Upper lobe of left lung (tissue), 6 donors: ENCODE measurements at places on chromosomes 4 and X. TPM values are rescaled to one million over a fixed set of nuclear protein-coding genes. Genes with fewer than 3 reads are reported as not detected.

NDP gene
- total RNA-seq = not detected

PHOX2B gene
- total RNA-seq = not detected

PSAPL1 gene
- not detected for total RNA-seq

HSD17B13 gene
- 0.57 TPM for total RNA-seq

MTNR1A gene
- total RNA-seq = not detected

LDB2 gene
- total RNA-seq = 34.6 TPM

ABLIM2 gene
- 3.6 TPM for total RNA-seq

GRCh38 chr4:83548151-83548905 lies 12.4 kb downstream of the GPAT3 start:
- DNase-seq = no peak
- H3K4me1 ChIP-seq = no peaks in the 10 kb centered on the region
- H3K36me3 ChIP-seq = no peaks in the 10 kb centered on the region
- H3K27me3 ChIP-seq = no peaks in the 10 kb centered on the region
- H3K4me3 ChIP-seq = no peak overlapping the region
- H3K27ac ChIP-seq = no peak overlapping the region

DNA sequence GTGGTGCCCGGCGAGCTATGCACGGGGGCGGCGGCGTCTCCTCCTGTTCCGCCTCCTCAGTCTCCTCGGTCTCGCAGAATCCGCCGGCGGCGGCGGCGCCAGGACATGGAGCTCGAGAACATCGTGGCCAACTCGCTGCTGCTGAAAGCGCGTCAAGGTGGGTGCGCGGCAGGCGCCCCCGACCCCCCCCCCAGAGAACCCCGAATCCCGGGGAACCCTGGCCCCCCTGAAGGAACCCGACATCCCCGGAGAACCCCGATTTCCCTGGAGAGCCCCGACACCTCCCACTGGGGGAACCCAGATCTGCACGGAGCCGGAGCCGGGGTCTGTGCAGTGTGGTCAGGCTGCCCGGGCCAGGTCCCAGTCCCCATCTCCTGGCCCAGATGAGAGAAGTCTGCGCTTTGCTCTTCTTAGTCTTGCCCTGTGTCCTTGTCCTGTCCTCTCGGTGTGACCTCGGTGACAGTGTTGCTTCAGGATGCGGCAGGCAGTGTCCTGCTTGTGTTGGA lies 648 bp downstream of the GRK4 start:
- H3K36me3 ChIP-seq = peaks cover 3% of the 10 kb centered on the region
- H3K27me3 ChIP-seq = no peaks in the 10 kb centered on the region
- H3K4me3 ChIP-seq = peak overlapping the region; percentile 100
- peaks cover 18% of the 10 kb centered on the region for H3K4me1 ChIP-seq
- DNase-seq = peak; percentile 94
- peak overlapping the region; percentile 87 for H3K27ac ChIP-seq

- H3K4me3 ChIP-seq = no peak overlapping the region
- no peak for DNase-seq
- no peaks in the 10 kb centered on the region for H3K27me3 ChIP-seq
- H3K36me3 ChIP-seq = no peaks in the 10 kb centered on the region
Observed at GRCh38 chrX:17226736-17227135, 148.3 kb upstream of the NHS start.

DNA sequence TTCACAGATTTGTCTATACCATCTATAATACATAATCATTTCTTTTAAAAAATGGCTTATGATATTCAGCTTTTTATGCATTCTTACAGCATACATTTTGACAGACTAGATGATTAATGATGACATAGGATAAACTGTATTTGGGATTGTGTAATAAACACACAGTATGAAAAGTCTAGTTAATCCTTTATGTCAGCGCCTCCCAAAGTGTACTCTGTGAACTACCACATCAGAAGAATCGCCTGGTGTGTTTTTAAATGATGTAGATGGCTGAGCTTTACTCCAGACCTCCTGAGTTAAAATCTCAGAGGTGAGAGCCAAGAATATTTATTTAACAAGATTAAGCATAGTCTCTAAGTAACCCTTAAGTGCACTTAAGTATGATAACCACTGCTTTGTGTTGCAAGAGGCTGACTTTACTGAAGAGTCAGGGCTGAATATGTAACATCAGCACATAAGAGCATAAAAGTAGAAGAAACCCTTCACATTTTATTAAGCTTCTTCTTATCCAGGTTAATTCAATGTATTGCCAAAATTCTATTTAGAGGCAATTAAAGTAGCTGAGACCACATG lies 104.2 kb downstream of the ANK2 start:
- no peak for DNase-seq
- H3K27ac ChIP-seq = no peak overlapping the region
- H3K27me3 ChIP-seq = no peaks in the 10 kb centered on the region
- H3K4me1 ChIP-seq = no peaks in the 10 kb centered on the region
- H3K36me3 ChIP-seq = no peaks in the 10 kb centered on the region

- no peak overlapping the region for H3K4me3 ChIP-seq
- H3K27ac ChIP-seq = no peak overlapping the region
- H3K27me3 ChIP-seq = no peaks in the 10 kb centered on the region
- DNase-seq = peak; percentile 67
Observed at GRCh38 chr4:138919094-138919936, 96.3 kb upstream of the NOCT start.

- no peaks in the 10 kb centered on the region for H3K4me1 ChIP-seq
- DNase-seq = no peak
- H3K36me3 ChIP-seq = no peaks in the 10 kb centered on the region
- H3K4me3 ChIP-seq = no peak overlapping the region
- H3K27me3 ChIP-seq = no peaks in the 10 kb centered on the region
Observed at GRCh38 chr4:155220025-155220424, 11.6 kb downstream of the NPY2R start.

DNA sequence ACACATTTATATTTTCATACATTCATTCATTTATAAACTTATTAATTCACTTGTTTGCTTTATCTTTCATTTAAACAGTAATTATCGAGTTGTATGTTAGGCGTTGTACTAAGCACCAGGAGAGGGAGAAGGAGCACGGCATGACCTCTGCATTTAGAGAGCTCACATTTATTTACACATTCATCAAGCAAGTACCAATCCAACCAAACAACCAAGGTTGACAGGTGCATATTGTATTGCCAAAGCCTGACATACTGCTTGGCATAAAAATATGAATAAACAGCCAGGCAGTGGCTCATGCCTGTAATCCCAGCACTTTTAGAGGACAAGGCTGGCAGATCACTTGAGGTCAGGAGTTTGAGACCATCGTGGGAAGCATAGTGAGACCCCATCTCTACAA lies 37.0 kb upstream of the CLNK start:
- H3K27me3 ChIP-seq = no peaks in the 10 kb centered on the region
- no peak for DNase-seq
- no peaks in the 10 kb centered on the region for H3K4me1 ChIP-seq
- no peaks in the 10 kb centered on the region for H3K36me3 ChIP-seq
- H3K4me3 ChIP-seq = no peak overlapping the region

DNA sequence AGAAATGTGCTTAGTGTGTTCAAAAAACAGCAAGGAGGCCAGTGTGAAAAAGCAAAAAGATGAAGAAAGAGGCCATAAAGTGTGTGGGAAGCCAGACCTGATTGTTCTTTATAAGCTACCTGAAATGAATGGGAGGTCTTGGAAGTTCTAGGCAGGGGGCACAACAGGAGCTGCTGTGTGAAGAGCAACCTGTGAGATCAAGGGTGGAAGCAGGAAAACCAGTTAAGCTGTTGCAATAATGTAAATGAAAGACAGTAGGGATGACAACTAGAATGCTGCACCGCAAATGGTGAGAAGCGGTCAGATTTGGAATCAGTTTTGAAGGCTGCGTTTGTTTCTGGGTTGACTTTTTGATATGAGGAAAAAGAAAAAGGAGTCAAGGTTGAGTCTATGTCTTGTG lies 123.5 kb downstream of the TMEM144 start:
- H3K4me3 ChIP-seq = no peak overlapping the region
- no peak overlapping the region for H3K27ac ChIP-seq
- H3K27me3 ChIP-seq = no peaks in the 10 kb centered on the region
- H3K36me3 ChIP-seq = no peaks in the 10 kb centered on the region
- DNase-seq = no peak

DNA sequence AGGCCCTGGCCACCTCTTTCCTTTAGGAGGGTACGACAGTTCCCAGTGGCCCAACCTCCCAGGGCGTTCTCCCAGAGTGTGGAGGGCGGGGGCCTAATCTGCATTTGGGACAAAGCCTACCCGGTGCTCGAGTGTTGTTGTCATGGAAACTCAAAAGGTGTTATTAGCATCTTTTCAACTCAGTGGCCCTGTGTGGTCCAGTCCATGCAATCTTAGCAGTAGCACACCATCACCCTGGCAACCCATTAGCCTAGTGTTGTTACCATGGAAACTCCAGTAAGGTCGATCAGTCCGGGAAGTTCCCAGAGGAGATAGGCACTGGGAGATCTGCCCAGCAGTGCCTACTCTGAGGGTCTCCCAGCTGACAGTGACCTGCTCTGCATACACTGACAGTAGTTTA lies 20.2 kb downstream of the APLN start:
- no peak overlapping the region for H3K27ac ChIP-seq
- no peaks in the 10 kb centered on the region for H3K36me3 ChIP-seq
- no peak overlapping the region for H3K4me3 ChIP-seq
- no peak for DNase-seq

GRCh38 chr4:142781114-142781513 lies 65.0 kb downstream of the INPP4B start:
- DNase-seq = no peak
- H3K36me3 ChIP-seq = no peaks in the 10 kb centered on the region
- H3K27ac ChIP-seq = no peak overlapping the region

DNA sequence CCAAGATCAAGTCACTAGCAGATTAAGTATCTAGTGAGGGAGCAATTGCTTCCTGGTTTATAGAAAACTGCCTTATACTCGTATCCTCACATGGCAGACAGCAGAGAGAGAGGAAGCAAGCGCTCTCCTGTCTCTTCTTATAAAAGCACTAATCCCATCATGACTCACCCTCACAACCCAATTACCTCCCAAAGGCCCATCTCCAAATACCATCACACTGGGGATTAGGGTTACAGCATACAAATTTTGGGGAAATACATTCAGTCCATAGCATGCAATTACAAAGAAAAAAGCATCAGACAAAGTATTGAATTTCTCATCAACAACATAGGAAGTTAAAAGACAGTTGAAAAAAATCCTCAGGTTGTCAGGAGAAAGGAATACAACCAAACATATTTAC lies 292.6 kb downstream of the IQCM start:
- DNase-seq = no peak
- no peaks in the 10 kb centered on the region for H3K27me3 ChIP-seq
- H3K27ac ChIP-seq = no peak overlapping the region
- no peak overlapping the region for H3K4me3 ChIP-seq

DNA sequence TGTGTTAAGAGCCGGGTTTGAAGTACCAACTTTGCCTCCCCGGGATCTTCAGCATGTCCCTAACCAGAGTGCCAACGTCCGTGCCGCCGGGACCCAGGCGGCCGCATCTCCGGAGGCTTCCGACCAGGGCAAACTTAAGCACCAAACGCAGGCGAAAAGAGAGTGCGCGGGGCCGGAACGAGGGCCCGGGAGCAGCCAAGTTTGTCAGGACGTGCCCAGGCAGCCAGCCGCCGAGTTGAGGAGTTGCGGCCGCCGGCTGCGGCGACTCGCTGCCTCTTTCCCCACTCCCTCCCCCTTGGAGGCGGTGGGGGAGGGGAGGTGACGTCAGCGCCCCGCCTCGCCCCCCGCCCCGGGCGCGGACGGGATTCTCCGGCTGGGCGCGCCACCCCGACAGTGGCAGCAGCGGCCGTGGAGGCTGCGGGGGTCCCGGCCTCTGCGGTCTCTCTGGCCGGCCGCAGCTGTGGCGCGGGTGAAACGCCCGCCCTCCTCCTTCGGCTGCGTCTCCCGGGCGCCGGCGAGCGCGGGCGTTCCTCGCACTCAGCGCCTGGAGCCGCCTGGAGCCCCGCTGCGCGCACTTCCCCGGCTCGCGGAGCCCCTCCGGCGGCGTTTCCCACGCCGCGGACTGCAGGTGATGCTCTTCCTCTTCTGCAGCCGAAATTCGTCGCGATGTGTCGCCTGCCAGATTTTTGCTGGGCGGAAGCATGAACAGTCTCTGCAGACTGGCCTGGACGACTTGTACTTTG lies 2.9 kb upstream of the FAT1 start:
- H3K4me1 ChIP-seq = peaks cover 6% of the 10 kb centered on the region
- H3K4me3 ChIP-seq = peak overlapping the region; percentile 72
- peak; percentile 94 for DNase-seq
- H3K27ac ChIP-seq = peak overlapping the region; percentile 90

- no peaks in the 10 kb centered on the region for H3K27me3 ChIP-seq
- no peak for DNase-seq
- H3K27ac ChIP-seq = no peak overlapping the region
- H3K4me1 ChIP-seq = no peaks in the 10 kb centered on the region
- no peak overlapping the region for H3K4me3 ChIP-seq
- H3K36me3 ChIP-seq = no peaks in the 10 kb centered on the region
Observed at GRCh38 chrX:11745881-11746280, 12.2 kb upstream of the MSL3 start.

DNA sequence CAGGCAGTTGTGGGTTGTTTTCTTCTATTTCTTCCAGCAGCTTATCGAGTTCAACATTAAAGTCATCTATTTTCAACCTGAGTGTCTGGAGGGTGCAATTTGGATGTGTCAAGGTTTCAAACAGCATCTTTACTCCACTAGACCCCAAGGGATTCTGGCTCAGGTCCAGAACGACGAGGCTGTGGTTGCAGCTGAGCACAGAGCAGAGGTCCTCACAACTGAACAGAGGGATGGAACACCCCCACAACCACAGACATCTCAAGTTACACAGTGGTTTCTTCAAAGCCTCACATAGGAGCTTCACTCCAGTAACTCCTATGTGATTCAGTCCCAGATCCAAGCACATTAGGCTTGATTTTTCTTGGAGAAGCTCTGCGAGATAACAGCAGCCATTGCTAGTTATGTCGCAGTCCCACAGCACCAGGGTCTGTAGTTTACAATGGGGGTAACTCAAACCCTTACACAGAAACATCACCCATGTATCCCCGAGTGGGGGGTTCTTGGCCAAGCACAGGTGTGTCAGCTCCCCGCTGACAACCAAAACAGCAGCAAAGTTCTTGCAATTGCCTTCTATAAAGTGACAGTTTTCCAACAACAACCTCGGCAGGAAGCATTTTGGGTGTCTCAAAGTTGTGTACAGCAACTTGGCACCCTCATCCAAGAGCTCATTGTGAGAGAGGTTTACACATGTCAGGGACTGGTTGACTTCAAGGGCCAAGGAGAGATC lies 2.8 kb downstream of the NLRP2B start:
- H3K27me3 ChIP-seq = no peaks in the 10 kb centered on the region
- no peaks in the 10 kb centered on the region for H3K36me3 ChIP-seq
- no peak overlapping the region for H3K27ac ChIP-seq
- no peak for DNase-seq
- H3K4me1 ChIP-seq = no peaks in the 10 kb centered on the region

DNA sequence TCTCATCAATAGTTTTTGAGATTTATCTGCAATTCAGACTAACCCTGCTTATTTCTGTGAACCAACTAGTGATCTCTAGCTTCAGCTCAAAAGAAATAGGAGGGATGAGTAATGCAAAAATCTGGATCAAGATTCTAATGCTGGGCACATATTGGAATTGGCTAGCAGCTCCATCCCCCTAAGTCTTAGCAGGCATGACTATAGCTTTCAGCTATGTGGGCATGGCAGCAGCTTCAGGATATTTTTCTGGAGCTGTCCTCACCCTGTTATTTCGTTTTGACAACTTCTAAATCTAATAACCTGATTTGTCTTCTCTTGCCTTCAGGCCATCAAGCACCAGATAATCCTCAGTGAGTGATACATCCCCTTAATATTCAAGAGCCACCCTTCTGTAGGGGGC lies 50.8 kb upstream of the GNPDA2 start:
- no peak overlapping the region for H3K4me3 ChIP-seq
- H3K27me3 ChIP-seq = no peaks in the 10 kb centered on the region
- H3K4me1 ChIP-seq = no peaks in the 10 kb centered on the region
- DNase-seq = no peak
- H3K27ac ChIP-seq = no peak overlapping the region
- H3K36me3 ChIP-seq = no peaks in the 10 kb centered on the region
